Panc1 (cell line): ENCODE measurements at places on chromosomes 12 and 14. TPM values are rescaled to one million over a fixed set of nuclear protein-coding genes. Genes with fewer than 3 reads are reported as not detected.

The C12orf50 gene
- not detected for total RNA-seq

The BEST3 gene
- 0.67 TPM for total RNA-seq

The RDH11 gene
- total RNA-seq: 45.1 TPM

The RIPK3 gene
- total RNA-seq: not detected

The SOAT2 gene
- total RNA-seq: not detected

The RND1 gene
- total RNA-seq: 0.44 TPM

The BCAT1 gene
- 5.8 TPM for total RNA-seq

The NTN4 gene
- 17.1 TPM for total RNA-seq

The ATN1 gene
- 82.3 TPM for total RNA-seq

The KCNA5 gene
- total RNA-seq: not detected

The SLCO1C1 gene
- total RNA-seq: not detected

The FBLN5 gene
- 0.23 TPM for total RNA-seq

The OR10G2 gene
- not detected for total RNA-seq

The A2M gene
- 2.1 TPM for total RNA-seq

The TEX22 gene
- total RNA-seq: 2.9 TPM

The EVL gene
- 38.3 TPM for total RNA-seq

The AKAP3 gene
- 0.26 TPM for total RNA-seq

The RD3L gene
- total RNA-seq: not detected

The MYF6 gene
- total RNA-seq: not detected

The GPRC5A gene
- total RNA-seq: 648 TPM

The ETFBKMT gene
- total RNA-seq: 1.5 TPM

The C1RL gene
- 10.7 TPM for total RNA-seq

The KIF5A gene
- total RNA-seq: 3.0 TPM

The TAC3 gene
- not detected for total RNA-seq

The KRT76 gene
- not detected for total RNA-seq

The DIO3 gene
- 4.4 TPM for total RNA-seq

The CD27 gene
- 0.23 TPM for total RNA-seq

The GLS2 gene
- total RNA-seq: 1.3 TPM

The ITGB7 gene
- 0.98 TPM for total RNA-seq

The FGF6 gene
- total RNA-seq: not detected

The GPR132 gene
- total RNA-seq: 0.08 TPM

The CCDC184 gene
- total RNA-seq: 0.74 TPM

The PRPH gene
- total RNA-seq: 0.39 TPM

The AHNAK2 gene
- total RNA-seq: 223 TPM

The ANGEL1 gene
- total RNA-seq: 19.1 TPM

The BATF gene
- not detected for total RNA-seq

The RASAL1 gene
- 0.28 TPM for total RNA-seq

The ARF6 gene
- 63.2 TPM for total RNA-seq

The CCDC175 gene
- total RNA-seq: not detected
